ENCODE measurements at places on chromosomes 2 and 18. TPM values are rescaled to one million over a fixed set of nuclear protein-coding genes. Genes with fewer than 3 reads are reported as not detected.

The UBR3 gene
- 43.5 TPM for total RNA-seq

The GAREM1 gene
- total RNA-seq: 0.42 TPM

DNA sequence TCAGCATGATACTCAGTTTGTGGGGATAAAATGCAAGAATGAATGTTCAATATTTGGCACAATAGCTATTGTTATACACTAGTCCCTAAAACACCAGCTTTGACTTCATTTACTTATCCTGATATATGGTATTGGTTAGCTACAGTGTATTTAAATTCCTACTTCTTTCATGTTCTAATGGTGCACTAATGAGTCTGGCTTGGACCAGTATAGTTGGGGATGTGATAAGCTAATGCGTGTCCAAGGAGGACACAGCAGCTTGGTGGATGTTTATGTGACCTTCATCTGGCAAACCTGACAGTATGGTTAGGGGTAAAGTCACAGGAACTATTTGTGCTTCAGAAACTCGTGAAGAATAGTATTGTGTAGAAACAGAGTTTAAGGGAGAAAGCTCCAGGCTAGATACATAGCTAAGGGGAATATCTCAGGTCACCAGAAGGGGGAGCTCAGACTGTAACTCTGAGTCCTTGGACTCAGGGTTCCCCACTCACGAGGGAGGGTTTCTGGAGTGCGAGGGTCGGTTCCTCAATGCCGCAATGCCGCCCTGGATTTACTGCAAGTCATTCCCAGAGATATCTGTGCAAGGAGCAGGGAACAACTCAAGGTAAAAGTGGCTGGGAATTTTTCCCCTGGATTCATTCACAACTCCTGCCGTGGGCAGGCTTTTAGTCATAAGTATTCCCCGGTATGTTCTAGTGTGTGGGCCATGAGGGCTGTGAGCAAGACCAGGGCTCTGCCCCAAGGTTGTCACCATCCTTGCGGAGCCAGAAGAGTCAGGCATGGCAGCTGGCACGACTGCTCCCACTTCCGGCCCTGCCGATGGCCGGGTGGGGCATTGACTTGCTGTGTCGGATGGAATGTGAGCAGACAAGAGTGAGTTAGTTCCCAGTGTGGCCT is 14.5 kb downstream of the IL1R2 start:
- H3K27ac ChIP-seq: no peak overlapping the region
- no peak overlapping the region for H3K4me3 ChIP-seq
- H3K4me1 ChIP-seq: peaks cover 4% of the 10 kb centered on the region
- peak; percentile 10 for DNase-seq

GRCh38 chr2:65458999-65459398 is 26.6 kb upstream of the SPRED2 start:
- no peak for DNase-seq
- H3K4me1 ChIP-seq: no peaks in the 10 kb centered on the region
- no peak overlapping the region for H3K4me3 ChIP-seq
- H3K27ac ChIP-seq: no peak overlapping the region

- no peak for DNase-seq
- H3K4me1 ChIP-seq: peaks cover 68% of the 10 kb centered on the region
- peaks cover 18% of the 10 kb centered on the region for H3K36me3 ChIP-seq
- H3K4me3 ChIP-seq: no peak overlapping the region
- no peaks in the 10 kb centered on the region for H3K27me3 ChIP-seq
Measured at GRCh38 chr18:58695772-58696171, 24.5 kb downstream of the MALT1 start.

DNA sequence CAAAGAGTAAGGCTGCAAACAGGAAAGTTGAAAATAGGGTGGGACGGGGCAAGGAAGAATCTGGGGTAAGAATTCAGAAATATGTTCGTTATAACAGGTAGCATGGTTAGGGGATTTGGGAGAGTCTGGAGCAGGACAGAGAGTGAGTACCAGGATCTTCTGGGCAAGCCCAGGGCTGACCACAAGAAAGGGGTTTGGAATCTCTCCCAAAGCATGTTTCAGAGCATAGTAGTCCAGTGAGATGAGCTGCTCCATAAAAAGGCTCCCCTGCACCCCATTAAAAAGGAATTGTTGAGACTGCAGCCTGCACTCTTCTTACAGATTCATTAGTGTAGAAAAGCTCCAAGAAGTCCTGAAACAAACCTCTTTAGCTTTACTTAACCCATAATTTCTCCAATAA is 291.1 kb downstream of the MTX2 start:
- H3K27ac ChIP-seq: no peak overlapping the region
- DNase-seq: no peak
- H3K4me3 ChIP-seq: no peak overlapping the region
- no peaks in the 10 kb centered on the region for H3K36me3 ChIP-seq

GRCh38 chr2:160394153-160394552 is 99.5 kb downstream of the RBMS1 start:
- H3K27ac ChIP-seq: peak overlapping the region; percentile 79
- no peak for DNase-seq
- no peaks in the 10 kb centered on the region for H3K36me3 ChIP-seq
- no peaks in the 10 kb centered on the region for H3K27me3 ChIP-seq
- H3K4me1 ChIP-seq: peaks cover 20% of the 10 kb centered on the region

All from naive thymus-derived CD8-positive, alpha-beta T cell (primary cell).